ENCODE measurements at places on chromosomes 7 and 10. TPM values are rescaled to one million over a fixed set of nuclear protein-coding genes. Genes with fewer than 3 reads are reported as not detected.

The TRIM24 gene
- total RNA-seq: 28.7 TPM

The LSM8 gene
- total RNA-seq: 24.4 TPM

The ASAH2 gene
- total RNA-seq: 7.4 TPM

The RNF32 gene
- 0.74 TPM for total RNA-seq

The PDZD7 gene
- 21.0 TPM for total RNA-seq

The PRKCQ gene
- total RNA-seq: 6.5 TPM

The ARHGEF5 gene
- total RNA-seq: 1.3 TPM

The EGR2 gene
- total RNA-seq: 0.79 TPM

The RADIL gene
- total RNA-seq: 9.9 TPM

The PARG gene
- total RNA-seq: 68.7 TPM

The UCN3 gene
- total RNA-seq: not detected

The LIPN gene
- not detected for total RNA-seq

The FBXO24 gene
- 0.98 TPM for total RNA-seq

The ST8SIA6 gene
- 3.3 TPM for total RNA-seq
